ENCODE measurements at places on chromosomes 4 and X. TPM values are rescaled to one million over a fixed set of nuclear protein-coding genes. Genes with fewer than 3 reads are reported as not detected.

The ENAM gene
- not detected for total RNA-seq

The INTU gene
- total RNA-seq: 4.8 TPM

The ARX gene
- total RNA-seq: 0.66 TPM

The MAGEA2B gene
- 0.62 TPM for total RNA-seq

The CCSER1 gene
- total RNA-seq: 13.4 TPM

The BGN gene
- total RNA-seq: 6.0 TPM

The IL21 gene
- not detected for total RNA-seq

The TEX13D gene
- total RNA-seq: not detected

The SLC9B1 gene
- total RNA-seq: not detected

The CLGN gene
- total RNA-seq: 0.40 TPM

DNA sequence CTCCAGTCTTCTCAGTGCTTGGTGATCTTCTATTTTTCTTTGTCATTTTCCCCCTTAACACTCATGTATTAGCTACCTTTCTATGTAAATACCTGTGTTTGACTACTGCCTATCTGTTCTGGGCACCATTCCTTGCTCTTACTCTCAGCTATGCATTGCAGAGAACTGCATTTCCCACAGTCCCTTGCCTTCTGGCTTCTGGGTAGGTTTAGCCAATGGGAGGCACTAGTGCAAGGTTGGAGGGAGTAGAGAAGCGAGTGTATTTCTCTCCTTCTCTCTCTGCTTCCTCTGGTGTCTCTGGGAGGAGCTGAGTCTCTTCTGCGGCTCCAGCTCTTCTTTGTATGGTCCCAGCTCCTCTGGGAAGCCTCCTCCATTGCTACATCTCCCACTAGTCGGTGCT is 50.5 kb downstream of the CWH43 start:
- no peaks in the 10 kb centered on the region for H3K27me3 ChIP-seq
- no peak overlapping the region for H3K27ac ChIP-seq
- no peaks in the 10 kb centered on the region for H3K4me1 ChIP-seq
- no peak overlapping the region for H3K4me3 ChIP-seq
- DNase-seq: no peak
- no peaks in the 10 kb centered on the region for H3K36me3 ChIP-seq

DNA sequence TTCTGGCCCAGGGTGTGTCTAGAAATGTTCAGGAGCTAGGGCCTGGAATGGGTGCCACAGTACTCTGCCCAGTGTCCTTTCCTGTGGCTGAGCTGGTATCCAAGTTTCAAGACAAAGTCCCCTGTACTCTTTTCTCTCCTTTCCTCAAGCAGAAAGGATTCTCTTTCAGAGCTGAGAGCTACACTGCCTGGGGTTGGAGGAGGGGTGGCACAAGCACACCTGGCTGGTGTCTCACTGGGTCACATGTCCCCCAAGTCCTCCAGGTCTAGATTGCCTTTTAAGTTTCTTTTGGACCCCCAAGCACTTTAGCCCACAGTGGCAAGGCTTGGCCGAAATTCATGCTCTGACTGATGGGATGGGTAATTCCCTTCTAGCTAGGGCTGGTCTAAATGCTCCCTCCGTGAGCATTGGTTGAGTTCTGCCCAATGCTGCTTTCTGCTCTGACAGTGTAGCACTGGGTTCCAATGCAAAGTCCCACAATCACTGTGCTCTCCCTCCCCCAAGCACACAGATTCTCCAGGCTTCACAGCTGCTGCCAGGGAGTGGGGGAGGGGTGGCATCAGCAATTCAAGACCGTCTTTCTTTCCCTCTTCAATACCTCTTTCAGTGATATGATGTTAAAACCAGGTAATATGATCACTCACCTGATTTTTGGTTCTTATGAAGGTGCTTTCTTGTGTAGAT is 47.8 kb downstream of the BEX3 start:
- H3K4me3 ChIP-seq: no peak overlapping the region
- no peaks in the 10 kb centered on the region for H3K36me3 ChIP-seq
- no peak overlapping the region for H3K27ac ChIP-seq
- DNase-seq: no peak
- H3K27me3 ChIP-seq: no peaks in the 10 kb centered on the region

DNA sequence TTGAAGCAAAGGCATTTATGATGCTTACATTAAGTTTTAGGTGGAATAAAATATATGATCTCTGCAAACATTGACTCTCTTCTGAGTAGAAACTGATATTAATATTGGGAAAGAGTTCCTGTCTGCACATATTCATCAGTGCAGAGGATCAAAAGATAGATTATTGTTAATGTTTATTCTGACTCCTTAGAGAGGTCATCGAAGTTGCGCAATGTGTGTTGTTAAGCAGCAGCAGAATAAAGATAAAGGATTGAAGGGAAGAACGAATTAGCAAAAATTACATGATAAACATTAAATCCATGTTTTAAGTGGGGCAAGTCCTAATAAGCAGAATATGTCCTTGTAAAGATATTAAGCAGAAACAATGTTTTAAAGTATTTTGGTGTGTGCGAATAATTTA is 72.6 kb upstream of the MBNL3 start:
- H3K36me3 ChIP-seq: no peaks in the 10 kb centered on the region
- no peak overlapping the region for H3K27ac ChIP-seq
- peaks cover 5% of the 10 kb centered on the region for H3K27me3 ChIP-seq
- DNase-seq: no peak

- no peak overlapping the region for H3K4me3 ChIP-seq
- H3K27me3 ChIP-seq: no peaks in the 10 kb centered on the region
- no peaks in the 10 kb centered on the region for H3K36me3 ChIP-seq
- H3K27ac ChIP-seq: no peak overlapping the region
- no peak for DNase-seq
- H3K4me1 ChIP-seq: no peaks in the 10 kb centered on the region
These were observed 1394.2 kb upstream of the DIAPH2 start for GRCh38 chrX:95290455-95290854.

DNA sequence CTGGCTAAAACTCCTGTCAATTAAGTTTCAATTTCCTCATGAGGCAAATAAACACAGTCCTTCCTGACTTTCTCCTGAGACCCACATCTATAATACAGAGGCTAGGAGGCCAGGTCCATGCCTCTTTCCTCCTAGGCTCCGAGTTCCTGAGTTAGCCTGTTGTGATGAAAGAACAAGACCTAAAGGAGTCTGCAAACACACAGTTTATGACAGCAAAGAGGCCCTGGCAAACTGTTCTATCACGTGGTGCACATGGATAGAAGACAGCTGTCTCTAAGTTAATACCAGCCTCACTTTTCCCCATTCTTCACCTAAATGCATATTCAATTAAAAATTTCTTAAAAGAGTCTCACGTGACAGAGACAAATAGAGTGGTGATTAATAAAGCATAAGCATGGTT is 145.2 kb downstream of the TET2 start:
- no peaks in the 10 kb centered on the region for H3K27me3 ChIP-seq
- DNase-seq: no peak
- H3K4me1 ChIP-seq: no peaks in the 10 kb centered on the region

- no peak overlapping the region for H3K4me3 ChIP-seq
- no peaks in the 10 kb centered on the region for H3K36me3 ChIP-seq
- DNase-seq: no peak
- H3K27me3 ChIP-seq: no peaks in the 10 kb centered on the region
These were observed 130.1 kb downstream of the CEP135 start for GRCh38 chr4:56078866-56079265.

DNA sequence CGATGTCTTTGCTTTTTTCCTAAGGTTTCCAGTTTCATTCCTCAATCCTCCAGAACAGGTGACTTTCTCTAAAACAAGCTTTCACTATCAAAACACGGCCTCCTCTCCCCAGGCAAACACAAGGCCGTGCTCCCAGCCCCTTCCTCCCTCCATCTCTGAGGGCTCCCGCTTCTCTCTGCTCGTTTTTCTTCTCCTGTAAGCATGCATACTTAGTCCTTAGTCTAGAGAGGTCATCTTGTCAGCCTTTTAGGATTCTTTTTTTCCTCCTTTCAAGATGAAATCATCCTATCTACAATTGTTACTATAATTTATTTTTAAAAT is 18.7 kb downstream of the DCTD start:
- H3K27me3 ChIP-seq: no peaks in the 10 kb centered on the region
- no peaks in the 10 kb centered on the region for H3K4me1 ChIP-seq

DNA sequence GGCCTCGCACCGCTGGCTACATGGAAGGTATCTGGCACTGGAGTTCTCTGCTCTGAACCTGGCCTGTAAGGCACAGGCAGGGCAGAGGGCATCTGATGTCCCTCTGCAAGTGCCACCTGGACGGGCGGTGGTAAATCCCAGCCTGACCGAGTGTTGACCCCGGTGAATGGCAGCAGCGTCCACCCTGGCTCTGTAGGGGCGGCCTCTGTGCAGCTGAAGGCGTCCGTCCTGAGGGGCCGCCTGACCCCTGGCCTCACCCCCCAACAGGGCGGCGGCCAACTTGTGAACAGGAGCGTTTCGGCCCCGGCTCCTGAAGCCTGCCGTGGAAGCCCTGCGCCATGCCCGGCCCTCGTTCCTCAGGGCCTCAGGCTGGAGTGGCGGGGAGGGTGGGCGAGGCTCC is 51.4 kb downstream of the CPZ start:
- no peak overlapping the region for H3K4me3 ChIP-seq
- no peaks in the 10 kb centered on the region for H3K36me3 ChIP-seq
- no peak for DNase-seq
- H3K4me1 ChIP-seq: no peaks in the 10 kb centered on the region
- H3K27me3 ChIP-seq: no peaks in the 10 kb centered on the region

DNA sequence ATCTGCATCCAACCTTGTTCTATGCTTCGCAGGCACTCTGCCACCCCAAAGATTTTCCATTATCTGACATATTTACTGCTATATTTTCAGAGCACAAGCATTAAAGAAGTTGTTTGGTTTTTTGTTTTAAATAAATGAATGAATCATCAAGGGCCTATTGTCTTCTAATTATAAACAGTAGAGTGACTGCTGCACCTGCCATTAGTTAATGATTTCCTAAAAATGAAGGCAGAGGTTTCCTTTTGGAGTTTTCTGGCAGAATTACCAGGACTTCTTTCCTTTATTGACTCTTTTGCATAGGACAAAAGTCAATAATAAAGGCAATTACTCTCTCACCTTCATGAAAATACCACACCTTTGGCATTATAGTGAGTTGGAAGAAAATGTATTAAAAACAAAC is 238.1 kb downstream of the INPP4B start:
- no peaks in the 10 kb centered on the region for H3K36me3 ChIP-seq
- no peak overlapping the region for H3K4me3 ChIP-seq
- H3K27ac ChIP-seq: no peak overlapping the region
- no peaks in the 10 kb centered on the region for H3K27me3 ChIP-seq
- DNase-seq: no peak

DNA sequence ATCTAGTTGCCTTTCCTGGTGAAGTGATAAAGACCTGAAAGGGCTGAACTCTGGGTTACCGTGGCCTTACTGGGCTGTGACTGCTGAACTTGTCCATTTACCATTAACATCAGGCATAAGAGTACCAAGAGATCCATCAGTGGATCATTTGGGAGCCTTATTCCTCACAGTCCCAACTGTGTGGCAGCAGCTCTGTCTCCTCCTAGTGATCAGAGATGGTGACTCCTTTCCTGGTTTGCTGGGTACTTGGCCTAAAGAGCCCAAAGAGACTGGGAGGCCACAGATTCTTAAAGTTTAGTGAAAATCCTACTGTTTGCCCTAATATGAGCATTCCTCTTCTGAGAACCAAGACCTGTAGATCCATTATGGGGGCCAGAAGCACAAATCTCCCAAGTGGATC is 56.3 kb upstream of the ATP6AP2 start:
- peaks cover 3% of the 10 kb centered on the region for H3K27me3 ChIP-seq
- H3K4me3 ChIP-seq: no peak overlapping the region
- H3K4me1 ChIP-seq: no peaks in the 10 kb centered on the region
- no peaks in the 10 kb centered on the region for H3K36me3 ChIP-seq

- no peaks in the 10 kb centered on the region for H3K4me1 ChIP-seq
- no peak for DNase-seq
- no peaks in the 10 kb centered on the region for H3K36me3 ChIP-seq
- no peaks in the 10 kb centered on the region for H3K27me3 ChIP-seq
- H3K4me3 ChIP-seq: no peak overlapping the region
These were observed 932.4 kb downstream of the PCDH18 start for GRCh38 chr4:136599890-136600289.

GRCh38 chr4:123093236-123093635 is 170.8 kb upstream of the NUDT6 start:
- DNase-seq: no peak
- no peaks in the 10 kb centered on the region for H3K4me1 ChIP-seq
- no peaks in the 10 kb centered on the region for H3K36me3 ChIP-seq
- H3K27ac ChIP-seq: no peak overlapping the region

- no peaks in the 10 kb centered on the region for H3K36me3 ChIP-seq
- H3K27me3 ChIP-seq: no peaks in the 10 kb centered on the region
- H3K4me1 ChIP-seq: no peaks in the 10 kb centered on the region
- no peak overlapping the region for H3K27ac ChIP-seq
- no peak for DNase-seq
These were observed 78.5 kb downstream of the BTC start for GRCh38 chr4:74715706-74716435.

DNA sequence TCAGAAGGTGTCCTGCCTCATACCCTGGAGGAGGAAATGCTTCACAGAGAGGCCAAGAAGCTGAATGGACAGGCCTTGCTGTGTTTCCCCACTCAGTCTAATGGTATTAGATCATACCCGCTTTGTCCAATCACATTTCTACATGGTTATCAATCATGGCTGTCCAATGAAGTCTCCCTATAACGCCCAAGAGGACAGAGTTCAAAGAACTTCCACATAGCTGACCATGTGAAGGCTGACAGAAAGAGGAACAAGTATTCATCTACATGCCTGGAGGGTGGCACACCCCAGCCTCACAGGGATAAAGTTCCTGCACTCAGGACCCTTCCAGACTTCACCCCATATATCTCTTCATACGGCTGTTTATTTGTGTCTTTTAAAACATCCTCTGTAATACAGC is 123.4 kb downstream of the MANBA start:
- no peaks in the 10 kb centered on the region for H3K4me1 ChIP-seq
- no peaks in the 10 kb centered on the region for H3K27me3 ChIP-seq
- no peak for DNase-seq
- no peaks in the 10 kb centered on the region for H3K36me3 ChIP-seq

- no peaks in the 10 kb centered on the region for H3K27me3 ChIP-seq
- H3K27ac ChIP-seq: no peak overlapping the region
- no peaks in the 10 kb centered on the region for H3K4me1 ChIP-seq
- no peak overlapping the region for H3K4me3 ChIP-seq
These were observed 8.5 kb upstream of the ARMCX2 start for GRCh38 chrX:101668143-101668542.

GRCh38 chr4:169627307-169627706 is 6.9 kb downstream of the CLCN3 start:
- no peaks in the 10 kb centered on the region for H3K36me3 ChIP-seq
- no peaks in the 10 kb centered on the region for H3K27me3 ChIP-seq
- H3K27ac ChIP-seq: no peak overlapping the region
- no peak overlapping the region for H3K4me3 ChIP-seq
- H3K4me1 ChIP-seq: no peaks in the 10 kb centered on the region

DNA sequence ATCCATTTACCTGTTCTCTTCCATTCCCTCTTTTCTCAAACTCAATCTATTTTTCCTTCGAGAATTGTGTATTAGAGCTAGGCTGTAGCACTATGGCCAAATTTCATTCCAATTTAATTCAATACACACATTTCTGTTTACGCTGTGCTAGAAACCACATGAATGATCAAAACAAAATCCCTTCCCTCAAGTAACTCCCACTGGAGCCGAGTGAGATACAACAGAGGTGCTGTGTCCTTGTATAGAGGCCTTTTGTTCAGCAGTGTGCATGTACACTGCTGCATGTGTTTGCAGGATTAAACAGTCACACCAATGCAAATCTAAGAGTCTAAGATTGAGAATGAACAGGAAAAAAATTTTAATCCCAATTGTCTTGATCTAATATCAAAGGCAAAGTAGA is 734.2 kb downstream of the RAPGEF2 start:
- no peaks in the 10 kb centered on the region for H3K27me3 ChIP-seq
- no peaks in the 10 kb centered on the region for H3K4me1 ChIP-seq
- no peak for DNase-seq
- no peaks in the 10 kb centered on the region for H3K36me3 ChIP-seq

All from colonic mucosa (tissue), 4 donors.